ENCODE measurements at places on chromosomes 2 and 18.

- no peak for DNase-seq
Measured at GRCh38 chr18:48720655-48721025, 181.8 kb downstream of the CTIF start.

DNA sequence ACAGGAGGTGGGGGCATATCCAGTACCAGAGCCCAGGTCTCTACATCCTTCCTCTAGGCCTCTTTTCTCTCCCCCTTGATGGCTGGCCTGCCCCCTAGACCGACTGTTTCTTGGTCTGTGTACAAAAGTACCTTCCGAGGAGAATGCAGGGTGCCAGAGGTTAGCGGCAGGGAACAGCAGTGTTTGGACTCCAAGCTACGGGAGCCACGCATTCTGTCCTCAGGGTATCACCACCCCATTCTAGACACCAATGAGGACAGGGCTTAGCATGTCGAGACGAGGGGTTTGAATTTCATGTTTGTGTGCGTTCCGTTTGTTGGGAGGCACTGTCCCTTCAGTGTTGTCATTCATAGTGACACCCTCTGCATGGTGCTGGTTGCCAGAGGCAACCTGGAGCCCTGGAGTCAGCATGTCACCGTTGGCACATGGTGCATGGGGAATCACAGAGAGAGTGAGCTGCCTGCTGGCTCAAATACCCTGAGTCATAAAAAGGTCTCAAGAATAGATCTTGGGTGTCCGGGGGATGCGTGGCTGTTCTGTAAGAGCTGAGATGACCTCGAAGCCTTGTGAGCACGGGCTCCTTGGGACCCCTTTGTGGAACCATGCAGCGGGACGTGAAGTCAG, 57.2 kb upstream of the LDLRAD4 start:
- DNase-seq = no peak

DNA sequence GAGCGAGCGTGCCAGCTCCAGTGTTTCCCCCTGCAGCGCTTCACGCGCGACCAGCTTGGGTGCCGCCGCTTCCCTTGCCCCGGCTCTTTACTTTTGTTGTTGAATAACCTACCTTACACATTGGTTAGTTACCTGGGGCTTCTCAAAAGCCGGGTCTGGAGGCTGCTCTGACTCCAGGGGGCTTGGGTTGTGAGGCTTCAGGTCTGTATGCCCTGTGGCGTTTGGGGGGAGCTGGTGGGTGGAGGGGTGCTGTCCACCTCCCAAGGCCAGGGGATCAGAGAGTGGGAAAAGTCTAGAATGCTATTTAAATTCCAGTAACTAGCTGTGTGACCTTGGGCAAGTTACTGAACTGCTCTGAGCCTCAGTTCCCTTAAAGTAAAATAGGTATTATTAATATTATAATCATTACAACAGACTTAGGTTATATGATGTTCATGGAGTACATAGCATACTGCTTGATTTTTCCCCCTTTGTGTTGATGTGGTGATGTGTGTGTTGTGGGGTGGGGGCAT, 770 bp downstream of the LYPD6B start:
- DNase-seq = no peak

- peak; percentile 24 for DNase-seq
Measured at GRCh38 chr2:44578471-44579093, 216.8 kb downstream of the CAMKMT start.

DNA sequence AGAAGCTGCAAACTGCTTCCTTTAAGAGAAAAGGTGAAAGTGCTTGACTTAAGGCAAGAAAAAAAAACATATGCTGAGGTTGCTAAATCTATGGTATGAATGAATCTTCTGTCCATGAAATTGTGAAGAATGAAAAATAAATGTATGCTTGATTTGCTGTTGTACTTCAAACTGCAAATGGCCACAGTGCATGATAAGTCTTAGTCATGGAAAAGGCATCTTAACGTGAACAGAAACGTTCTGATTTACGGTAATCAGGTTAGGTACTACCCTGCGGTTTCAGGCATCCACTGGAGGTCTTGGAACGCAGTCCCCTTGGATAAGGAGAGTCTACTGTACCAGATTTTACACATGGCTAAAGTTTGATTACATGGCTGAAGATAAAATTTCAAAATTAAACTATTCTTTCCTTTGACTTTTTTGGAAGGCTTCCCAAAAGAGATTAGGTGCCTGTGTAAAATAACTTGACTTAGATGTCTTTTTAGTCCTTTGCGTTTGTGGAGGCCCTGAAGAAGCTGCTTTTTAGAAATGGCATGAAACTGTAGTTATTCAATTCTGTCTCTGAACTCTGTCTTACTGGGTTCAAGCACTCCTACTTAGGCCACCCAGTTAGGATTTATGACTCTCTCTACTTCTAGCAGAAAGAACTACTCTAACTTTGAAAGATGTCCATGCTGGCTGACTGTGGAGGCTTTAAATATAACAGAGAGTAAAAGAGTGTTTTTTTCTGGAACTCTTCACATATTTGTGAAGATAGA, 35.9 kb upstream of the SCN9A start:
- peak; percentile 91 for DNase-seq

DNA sequence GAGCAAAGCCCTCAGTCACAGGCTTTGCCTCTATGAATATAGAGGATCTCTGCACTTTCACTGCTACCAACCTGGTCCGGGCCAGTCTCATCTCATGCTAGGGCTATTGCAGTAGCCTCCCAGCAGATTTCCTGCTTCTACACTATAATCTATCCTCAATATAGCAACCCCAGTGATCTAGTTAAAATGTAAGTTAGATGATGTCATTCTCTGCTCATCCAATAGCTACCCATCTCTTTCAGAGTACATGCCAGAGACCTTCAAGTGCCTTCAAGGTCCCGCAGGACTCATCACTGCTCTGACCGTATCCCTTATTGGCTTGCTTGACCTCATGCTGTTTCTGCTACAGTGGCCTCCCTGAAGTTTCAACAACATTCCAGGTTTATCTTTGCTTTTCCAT, 186.3 kb downstream of the LOXHD1 start:
- DNase-seq = no peak

- no peak for DNase-seq
Measured at GRCh38 chr2:165820296-165820695, 26.2 kb upstream of the GALNT3 start.

DNA sequence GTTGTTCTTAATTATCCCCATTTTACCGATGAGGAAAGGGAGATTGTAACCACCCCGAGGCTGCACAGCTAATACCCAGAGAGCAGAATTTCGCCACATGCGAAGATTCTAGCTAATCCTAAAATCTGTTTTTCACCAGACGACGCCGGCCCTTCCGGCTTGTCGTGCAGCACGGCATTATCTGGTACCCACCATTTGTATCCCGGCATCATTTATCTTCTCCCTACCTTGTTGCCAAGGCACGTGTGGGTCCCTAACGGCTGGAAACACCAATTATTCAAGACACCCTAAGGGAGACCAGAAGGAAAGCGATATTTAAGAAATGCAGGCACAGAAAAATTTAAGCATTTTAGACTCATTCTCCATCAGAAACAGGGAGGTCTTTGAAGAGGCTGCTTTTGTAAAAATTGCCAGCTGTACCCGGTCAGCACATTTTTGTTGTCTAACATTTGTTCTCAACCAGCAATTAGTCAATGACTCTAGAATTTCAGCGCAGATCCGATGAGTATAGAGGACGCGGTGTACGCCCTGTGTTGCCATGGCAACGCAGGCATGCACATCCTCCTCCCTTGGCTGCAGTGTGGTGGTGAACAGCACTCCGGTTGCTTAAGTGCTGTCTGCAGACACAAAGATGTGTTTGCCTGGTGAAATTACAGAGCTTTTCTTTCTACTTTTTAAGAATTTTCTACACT, 111.6 kb downstream of the AGAP1 start:
- peak; percentile 96 for DNase-seq

GRCh38 chr18:33424266-33424946, 16.1 kb downstream of the CCDC178 start:
- DNase-seq = no peak

DNA sequence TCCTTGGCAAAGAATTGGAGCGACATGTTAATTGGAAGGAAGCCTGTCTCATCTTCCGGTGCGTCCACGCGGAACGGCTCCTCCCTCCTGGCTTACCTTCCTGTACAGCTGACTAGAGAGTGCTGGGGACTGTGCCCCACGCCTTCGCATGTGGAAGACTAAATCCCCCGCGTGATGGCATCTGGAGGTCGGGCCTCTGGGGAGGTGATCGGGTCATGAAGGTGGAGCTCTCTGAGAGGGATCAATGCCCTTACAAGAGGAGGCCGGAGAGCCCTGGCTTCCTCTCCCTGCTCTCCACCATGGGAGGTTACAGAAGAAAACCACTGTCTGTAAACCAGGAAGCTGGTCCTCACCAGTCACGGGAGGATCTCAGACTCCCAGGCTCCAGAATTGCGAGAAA, 104.1 kb upstream of the OTOS start:
- no peak for DNase-seq

DNA sequence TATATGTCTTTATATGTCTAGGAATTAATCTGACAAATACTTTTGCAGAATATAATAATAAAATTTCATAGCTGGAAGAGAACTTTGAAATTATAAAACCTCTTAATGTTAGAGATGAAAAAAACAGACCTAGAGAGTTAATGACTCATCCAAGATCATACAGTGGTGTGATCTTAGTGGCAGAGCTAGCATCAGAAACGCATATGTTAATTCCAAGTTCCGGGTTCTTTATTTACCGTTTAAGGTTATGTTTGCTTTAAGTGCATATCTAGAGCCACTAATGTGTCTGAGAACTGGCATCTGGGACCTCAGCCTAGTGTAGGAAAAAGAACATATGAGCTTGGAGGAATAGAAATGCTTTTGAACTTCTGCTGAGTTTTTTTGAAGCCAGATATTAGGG, 24.3 kb downstream of the CERS6 start:
- no peak for DNase-seq

GRCh38 chr2:120294008-120294340, 41.3 kb downstream of the RALB start:
- DNase-seq = no peak

DNA sequence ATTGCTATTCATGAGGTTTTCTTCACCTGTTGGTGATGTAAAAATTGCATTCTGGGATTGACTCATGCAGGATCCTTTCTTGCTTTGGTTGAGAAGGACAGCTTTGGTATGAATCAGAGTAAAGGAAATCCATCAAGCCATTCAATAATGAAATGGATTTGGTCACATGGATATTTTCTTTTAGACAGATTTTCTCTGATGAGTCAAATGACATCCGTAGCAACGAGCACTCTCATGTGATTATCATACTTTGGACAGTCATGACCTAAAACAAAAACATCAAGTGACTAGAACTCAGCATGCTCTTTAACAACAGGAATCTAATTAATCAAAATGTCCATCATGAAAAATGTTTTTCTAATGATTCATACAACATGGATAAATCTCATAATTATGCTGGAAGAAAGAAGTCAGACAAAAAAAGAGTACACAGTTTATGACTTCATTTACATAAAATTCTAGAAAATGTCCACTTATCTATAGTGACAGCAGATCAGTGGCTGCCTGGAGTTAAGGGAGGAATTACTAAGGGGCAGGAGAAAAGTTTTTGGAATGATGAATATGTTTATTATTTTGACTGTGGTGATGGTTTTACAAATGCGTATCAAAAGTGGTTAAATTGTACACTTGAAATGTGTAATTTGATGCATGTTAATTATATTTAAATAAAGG, 30.7 kb downstream of the TRAK2 start:
- peak; percentile 74 for DNase-seq

GRCh38 chr18:27017901-27018500, 152.5 kb upstream of the AQP4 start:
- no peak for DNase-seq

DNA sequence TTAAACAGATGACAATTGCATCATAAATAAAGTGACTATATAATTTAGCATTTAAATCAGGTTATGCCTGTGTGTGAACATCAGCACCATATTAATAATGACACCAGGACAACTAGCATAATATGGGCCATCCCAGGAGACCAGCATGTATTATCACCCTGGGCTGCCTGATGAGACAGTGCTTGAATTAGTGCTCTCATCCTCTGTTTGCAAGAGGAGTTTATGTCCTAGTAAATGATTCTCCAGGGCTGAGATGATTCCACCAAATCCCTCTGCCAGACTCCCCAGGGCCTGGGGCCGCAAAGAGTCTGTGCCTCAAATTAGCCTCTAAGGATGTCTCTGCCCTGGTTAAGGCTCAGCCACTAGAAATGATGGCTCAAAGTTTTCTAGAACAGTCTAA, 97.7 kb downstream of the SGPP2 start:
- DNase-seq = no peak

- DNase-seq = no peak
Measured at GRCh38 chr2:121161272-121161671, 123.7 kb downstream of the TFCP2L1 start.

- no peak for DNase-seq
Measured at GRCh38 chr2:238352361-238352760, 32.0 kb downstream of the TRAF3IP1 start.

GRCh38 chr18:59426855-59427254, 67.8 kb upstream of the LMAN1 start:
- no peak for DNase-seq

GRCh38 chr18:35130236-35130635, 89.0 kb downstream of the MAPRE2 start:
- DNase-seq = no peak

GRCh38 chr2:19671916-19672315, 229.9 kb downstream of the TTC32 start:
- no peak for DNase-seq

GRCh38 chr2:8592736-8593135, 89.1 kb upstream of the ID2 start:
- no peak for DNase-seq

DNA sequence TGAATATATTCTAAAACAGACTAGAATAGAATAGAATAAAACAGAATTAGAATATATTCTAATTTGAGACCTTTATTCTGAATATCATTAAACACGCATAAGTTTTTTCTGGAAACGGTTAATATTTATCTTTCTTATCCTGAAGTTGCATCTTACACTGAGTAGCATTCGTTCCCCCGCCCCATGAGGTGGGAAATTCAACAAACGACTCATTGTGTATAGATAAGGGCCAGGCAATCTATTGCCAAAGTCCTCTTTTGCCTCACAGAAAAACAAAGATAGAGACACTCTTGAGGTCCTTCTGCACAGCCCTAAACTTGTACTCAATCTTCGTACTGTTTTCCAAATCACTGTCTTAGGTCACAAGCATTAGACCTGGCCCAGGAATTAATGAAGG, 98.1 kb downstream of the COL6A3 start:
- DNase-seq = peak; percentile 59

GRCh38 chr18:36974686-36975085, 145.8 kb downstream of the KIAA1328 start:
- DNase-seq = no peak

DNA sequence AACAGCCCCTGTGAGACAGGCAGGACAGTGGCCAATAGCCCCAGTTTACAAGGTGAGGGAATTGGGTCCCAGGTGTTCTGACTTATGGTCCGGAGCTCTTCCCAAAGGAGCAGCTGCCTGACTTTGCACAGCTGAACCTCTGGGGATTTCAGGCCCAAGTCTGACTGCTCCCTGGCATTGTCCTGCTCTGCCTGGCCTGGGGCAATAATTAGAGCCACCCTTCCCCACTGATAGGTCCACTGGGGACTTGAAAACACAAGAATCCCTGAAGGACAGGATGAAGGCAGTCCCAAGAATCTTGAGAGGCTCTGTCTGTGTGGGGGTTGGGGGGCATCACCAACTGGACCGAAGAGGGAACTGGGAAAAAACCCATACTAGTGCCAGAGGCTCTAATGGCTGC, 3.7 kb upstream of the FEV start:
- no peak for DNase-seq

All from fibroblast of upper back skin (primary cell).